ENCODE measurements at places on chromosomes 7 and 10. TPM values are rescaled to one million over a fixed set of nuclear protein-coding genes. Genes with fewer than 3 reads are reported as not detected.

Gene CHST15
- 11.6 TPM for total RNA-seq

Gene TAS2R4
- total RNA-seq, result 0.25 TPM

Gene ANKRD22
- total RNA-seq, result not detected

Gene C10orf53
- not detected for total RNA-seq

Gene SFTPA1
- total RNA-seq, result not detected

Gene ITPRID1
- total RNA-seq, result not detected

Gene GLCCI1
- total RNA-seq, result 2.6 TPM

Gene MYOF
- 171 TPM for total RNA-seq

Gene GIMAP4
- total RNA-seq, result not detected

Data from mesangial cell (primary cell).